ENCODE measurements at places on chromosomes 11 and 22.
A peak's percentile ranks its signal among the peaks of the same experiment; 100 is the strongest.

DNA sequence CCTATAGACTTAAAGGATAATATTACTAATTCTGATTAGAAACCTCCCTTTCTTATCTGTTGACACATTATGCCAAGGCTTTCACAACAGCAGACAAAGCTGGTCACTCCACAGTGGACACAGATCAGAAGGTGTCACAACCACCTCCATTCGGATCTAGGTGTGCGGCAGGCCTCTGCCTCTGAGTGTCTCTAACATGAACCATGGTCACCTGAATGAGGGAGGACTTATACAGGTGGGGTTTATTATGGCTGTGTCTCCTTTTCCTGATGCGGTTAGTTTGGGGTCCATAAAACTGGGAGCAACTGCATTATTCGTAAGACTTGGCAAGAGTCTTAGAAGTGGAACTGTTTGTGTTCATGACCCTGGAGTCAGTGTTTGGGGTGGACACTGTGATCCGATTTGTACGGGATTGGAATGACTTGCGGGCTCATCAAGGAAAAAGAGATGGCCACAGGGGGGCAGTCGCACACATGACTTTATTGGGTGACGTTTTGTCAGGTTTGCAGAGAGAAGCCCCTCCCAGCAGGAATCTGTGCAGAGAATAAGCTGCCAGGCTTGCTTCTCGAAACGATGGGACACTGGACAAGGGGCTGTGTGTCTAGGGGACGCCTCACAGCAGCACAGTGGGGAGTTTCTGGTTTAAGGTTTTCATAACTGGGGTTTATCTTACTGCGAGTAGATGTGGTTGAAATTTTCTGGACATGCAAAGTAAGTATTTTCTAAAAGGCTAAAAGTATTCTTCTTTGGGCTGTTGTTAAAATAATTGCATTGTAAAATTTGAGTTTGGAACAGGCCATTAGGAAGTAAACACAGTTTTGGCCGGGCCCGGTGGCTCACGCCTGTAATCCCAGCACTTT is 90.6 kb downstream of the GAB4 start:
- peak; percentile 41 for DNase-seq

DNA sequence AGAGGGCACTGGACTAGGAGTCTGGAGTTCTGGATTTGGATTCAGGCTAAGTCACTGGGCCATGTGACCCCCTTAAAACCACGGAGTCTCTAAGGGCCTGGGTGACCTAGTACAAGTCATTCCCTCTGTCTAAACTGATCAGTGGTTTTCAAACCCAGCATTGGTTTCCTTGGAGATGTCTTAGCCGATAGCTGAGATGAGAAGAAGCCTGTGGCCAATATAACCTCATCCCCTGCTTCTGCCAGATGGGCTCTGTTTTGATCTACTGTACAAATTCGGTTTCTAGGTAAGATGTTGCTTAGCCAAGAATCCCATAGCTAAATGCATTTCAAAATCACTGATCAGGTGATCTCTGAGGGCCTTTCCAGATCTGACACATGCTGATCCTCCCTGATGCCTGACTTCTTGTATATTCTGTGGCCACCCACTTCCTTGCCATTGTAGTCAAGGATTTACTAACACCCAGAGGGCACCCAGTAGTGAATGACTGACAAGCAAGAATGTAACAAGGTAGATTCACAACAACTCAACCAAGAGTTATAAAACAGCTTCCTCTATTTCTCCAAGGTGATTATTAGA is 53.1 kb downstream of the GALNT18 start:
- no peak for DNase-seq

DNA sequence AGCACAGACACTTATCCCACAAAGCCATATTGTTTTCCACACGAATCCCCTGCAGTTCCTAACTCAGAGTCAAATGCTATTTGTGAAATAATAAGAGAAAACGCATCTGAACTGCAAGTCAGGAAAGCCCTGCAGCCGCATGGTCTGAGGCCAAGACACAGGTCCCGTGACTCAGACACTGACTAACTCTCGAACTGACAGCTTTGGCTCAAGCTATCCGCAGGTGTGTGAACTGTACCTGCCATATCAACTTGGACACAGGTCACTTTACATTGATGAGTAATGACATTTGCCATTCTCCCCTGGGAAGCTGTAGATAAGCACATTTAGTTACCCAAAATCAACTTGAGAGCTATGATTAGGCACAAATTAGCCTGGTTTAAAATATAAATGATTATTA is 34.9 kb upstream of the NFRKB start:
- no peak for DNase-seq

DNA sequence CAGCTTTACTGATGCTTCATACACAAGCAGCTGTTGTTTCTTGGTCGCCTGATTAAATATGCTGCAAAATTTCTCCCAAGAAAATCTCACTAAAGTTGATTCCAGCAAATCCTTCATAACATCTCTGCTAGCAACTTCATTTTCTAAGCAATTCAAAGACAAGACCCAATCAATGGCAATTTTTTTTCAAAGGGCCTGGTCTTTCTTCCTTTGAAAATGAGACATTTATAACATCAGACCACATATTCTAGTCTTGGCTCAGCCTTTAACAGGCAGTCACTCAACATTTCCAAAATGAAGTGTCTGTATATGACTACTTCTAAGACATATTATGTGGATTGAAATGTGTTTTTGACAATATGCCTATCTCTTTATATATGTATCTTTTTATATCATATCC is 702.6 kb downstream of the KCNA4 start:
- DNase-seq: no peak

DNA sequence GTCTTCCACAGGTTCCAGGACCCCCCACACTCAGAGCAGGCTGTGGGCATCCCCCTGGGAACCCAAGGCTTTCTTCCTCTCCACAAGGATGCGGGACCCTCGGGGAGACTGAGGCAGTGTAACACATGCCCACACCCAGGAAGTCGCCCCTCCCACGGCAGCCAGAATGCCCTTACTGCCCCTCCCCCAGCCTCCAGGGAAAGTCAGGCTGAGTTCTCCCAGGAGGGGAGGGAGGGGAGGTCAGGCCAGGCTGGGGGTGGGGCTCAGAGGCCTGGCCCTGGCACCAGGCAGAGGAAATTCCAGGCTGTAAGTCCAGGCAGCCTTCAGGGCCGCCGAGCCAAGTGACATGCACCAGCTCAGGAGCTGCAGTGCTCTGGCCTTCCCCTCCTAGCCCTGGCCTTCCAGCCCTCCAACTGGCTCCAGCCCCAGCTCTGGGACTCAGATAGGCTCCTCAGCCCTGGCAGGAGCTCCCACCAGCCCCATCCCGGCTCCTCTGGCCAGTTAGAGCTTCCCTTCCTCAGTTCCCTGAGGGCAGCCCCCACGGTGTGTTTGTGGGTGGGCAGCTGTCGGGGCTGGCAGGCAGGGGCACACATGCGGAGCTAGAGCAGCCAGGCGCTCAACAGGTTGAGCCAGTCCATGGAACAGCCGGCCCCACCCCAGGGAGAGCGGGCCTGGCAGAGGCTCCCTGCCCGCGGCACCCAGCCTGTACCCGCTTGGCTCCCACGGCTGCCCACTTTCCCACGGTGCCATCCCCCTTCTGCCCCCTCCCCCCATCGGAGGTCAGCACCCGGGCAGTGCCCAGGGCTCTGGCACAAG is 3.6 kb downstream of the BCL9L start:
- no peak for DNase-seq

- DNase-seq: no peak
Measured at GRCh38 chr11:65169164-65169641, 830 bp upstream of the SPDYC start.

DNA sequence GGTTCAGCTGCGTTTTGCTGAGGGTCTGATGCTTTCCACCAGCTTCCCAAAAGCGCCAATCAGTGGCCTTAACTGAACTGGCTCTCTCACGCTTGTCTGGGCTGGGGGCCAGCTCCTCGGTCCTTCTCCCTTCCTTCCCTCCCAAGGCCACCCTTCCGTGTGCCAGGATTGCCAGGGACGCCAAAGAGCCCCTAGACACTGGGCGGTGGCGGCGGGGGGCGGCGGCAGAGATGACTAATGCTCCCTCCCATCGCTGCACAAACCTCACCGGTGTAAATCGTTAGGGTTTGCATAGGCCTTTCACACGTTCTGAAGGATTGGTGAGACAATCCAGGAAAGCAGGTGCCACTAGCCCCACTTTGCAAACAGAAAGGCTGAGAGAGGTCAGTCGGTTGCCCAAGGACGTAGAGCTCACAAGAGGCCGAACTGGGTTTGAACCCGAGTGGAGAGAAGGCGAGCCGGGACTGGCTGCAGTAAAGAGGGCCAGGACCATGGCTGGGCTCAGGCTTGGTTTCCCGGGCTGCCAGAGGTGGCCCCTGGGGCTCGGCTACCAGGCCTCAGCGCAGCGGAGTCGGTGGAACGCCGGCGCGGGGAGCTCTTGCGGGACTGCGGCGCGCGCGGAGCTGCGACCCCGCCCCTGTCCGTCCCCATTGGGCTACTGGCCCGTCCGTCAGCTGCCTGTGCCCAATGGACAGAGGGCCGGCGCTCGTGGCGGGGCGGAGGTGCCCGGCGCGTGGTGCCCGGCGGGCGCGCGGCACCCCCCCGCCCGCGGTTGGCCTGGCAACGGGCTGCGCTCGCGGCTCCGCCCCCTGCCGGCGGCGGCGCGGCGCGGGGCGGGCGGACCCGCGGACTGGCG is 589 bp upstream of the GNAZ start:
- DNase-seq: peak; percentile 80

DNA sequence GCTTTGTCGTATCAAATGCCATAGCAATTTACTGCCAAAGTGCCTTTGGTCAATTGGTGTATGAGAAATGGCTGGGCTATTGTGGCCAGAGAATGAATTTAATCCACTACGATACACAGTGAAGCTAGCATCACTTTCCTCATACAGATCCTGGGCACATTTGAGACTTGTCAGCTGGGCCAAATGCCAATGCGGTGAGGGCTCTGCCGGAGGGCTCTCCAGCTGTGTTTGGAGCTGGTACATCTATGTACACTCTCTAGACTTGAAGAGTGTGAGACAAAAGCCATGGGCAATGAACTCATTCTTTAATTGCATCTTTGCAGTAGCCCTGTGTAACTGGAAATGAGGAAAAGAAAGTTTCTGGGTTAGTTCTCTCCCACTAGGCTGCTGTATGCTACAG is 1052.9 kb downstream of the NTM start:
- no peak for DNase-seq

GRCh38 chr11:10606536-10607208 is 38.2 kb upstream of the LYVE1 start:
- DNase-seq: no peak

GRCh38 chr22:24950272-24950902 is 2.1 kb upstream of the KIAA1671 start:
- no peak for DNase-seq

GRCh38 chr22:50112151-50113118 is 22.6 kb downstream of the MOV10L1 start:
- DNase-seq: no peak
